Muscle of back (tissue), 13 donors: ENCODE measurements at places on chromosomes 2 and 18. TPM values are rescaled to one million over a fixed set of nuclear protein-coding genes. Genes with fewer than 3 reads are reported as not detected.

Gene NOL4
- 0.36 TPM for polyA plus RNA-seq

Gene CYTIP
- 0.54 TPM for polyA plus RNA-seq

Gene NEU2
- polyA plus RNA-seq = not detected

Gene C2orf15
- polyA plus RNA-seq = 0.13 TPM

Gene IL18RAP
- 0.36 TPM for polyA plus RNA-seq

Gene FSHR
- polyA plus RNA-seq = 0.34 TPM

DNA sequence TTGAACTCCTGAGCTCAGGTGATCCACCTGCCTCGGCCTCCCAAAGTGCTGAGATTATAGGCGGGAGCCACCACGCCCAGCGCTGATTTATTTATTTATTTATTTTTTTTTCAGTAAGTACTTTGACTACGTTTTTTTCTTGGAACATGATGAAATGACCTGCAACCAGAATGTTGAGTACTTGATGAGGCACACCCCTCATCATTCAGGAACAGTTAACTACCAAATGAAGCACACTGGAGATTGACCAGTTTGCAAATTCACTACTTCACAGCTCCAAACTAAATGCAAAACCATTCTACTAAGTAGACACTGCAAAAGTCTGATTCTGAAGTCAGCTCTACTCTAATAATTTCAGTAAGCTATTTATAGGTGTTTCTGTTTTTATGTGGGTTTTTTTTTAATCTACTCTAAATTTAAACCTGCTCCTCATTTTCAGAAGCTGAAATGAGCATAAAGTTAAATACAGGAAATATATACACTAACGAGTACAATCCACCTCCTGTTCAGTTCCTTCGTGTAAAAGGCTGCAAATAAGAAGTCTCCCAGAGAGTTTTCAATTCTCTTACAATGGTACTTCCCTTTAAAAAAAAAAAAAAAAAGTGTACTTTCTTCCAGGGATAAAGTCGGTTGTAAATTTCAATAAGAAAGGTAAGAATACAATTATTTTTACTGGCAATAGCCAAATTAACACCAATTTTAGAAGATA, 1.4 kb downstream of the GFPT1 start:
- peak; percentile 18 for DNase-seq

GRCh38 chr2:202911203-202911511, 316 bp downstream of the WDR12 start:
- no peak for DNase-seq

- DNase-seq = no peak
Observed at GRCh38 chr2:127884436-127884835, 1.3 kb downstream of the AMMECR1L start.

- no peak for DNase-seq
Observed at GRCh38 chr2:31729065-31729439, 148.3 kb upstream of the SRD5A2 start.

DNA sequence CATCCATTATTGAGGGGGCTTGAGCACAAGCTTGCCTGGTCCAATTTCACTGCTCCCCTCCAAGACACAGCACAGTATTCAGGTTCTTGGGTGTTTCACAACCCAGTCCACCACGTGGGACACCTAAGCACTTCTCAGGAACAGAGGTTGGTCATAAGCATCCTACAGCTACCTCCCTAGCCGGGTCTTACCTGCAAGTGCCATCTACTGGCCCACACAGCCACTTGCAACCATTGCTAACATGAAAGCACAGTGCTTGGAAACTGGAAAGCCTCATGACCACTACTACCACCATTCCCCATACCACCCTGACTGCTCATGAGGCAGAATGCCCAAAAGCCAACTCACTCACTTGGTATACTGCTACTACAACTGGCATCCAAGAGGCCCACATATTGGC, 105.7 kb upstream of the RPRM start:
- no peak for DNase-seq

DNA sequence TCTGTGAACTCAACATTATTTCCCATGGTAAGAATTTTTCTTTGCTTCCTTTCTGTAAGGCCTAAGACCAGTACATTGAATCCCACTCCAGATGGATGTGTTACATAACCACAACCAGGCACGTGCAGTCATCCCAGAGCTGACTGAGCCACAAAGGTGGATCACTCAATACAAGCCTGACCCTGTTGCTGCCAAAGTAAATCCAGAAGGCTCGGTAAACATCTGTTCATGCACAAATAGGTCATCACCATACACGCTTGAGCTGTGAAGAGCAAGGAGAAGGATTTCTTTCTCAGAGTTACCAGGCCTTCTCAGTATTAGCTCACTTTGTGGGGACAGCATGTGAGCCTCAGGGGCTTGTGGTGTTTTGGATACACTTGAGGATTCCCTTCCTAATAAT, 791.4 kb upstream of the FANCL start:
- no peak for DNase-seq

DNA sequence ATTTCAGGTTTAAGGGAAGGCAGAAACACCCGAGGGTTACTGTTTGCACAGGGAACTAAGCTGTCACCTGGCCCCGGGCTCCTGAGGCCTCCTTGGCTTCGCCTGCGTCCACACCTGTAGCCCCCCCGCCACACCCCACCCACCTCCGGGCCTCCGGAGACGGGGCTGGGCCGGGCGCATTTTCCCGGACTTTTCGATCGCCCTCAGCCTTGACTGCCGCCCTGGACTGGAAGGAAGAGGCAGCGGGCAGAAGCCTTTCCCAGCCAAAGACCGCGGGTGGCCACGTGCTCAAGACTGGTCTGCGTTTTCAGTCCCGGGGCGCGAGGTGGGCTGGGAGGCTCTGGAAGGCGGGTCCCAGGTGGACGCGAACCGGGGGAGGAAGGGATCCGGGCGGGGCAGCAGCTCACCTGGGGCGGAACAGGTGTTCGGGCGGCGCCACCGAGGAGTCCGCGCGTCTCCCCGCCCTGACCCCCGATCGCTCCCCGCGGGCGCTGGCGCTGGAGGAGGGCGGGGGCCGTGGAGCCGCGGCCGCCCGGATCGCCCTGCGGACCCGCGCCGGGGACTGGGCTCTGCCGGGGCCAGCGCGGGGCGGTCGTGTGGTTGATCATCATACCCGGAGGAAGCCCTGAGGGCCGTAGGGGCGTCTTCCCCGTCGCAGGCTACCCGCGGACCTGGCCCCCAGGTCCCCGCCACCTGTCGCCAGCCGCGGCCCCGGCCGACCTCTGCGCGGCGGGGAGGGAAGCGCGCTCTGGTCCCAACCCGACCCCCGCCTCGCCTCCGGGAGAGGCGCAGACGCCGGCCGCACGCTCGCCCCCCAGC, 3.2 kb downstream of the ID2 start:
- no peak for DNase-seq

DNA sequence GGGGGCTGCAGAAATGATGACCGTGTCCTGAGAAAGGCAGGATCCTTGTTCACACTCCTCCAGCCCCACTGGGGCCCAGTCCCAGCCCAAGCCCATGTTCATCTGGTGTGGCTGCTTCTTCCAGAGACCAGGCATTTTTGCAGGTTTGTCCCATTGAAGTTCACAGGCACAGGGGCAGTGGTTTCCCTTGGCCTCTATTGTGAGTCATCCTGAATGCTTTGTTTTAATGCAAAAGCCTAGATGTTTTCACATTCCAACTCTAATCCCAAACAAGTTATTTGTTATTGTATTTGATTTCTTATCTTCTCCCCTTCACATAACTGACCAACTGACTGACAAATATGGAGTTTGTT, 426.4 kb upstream of the ID2 start:
- no peak for DNase-seq

DNA sequence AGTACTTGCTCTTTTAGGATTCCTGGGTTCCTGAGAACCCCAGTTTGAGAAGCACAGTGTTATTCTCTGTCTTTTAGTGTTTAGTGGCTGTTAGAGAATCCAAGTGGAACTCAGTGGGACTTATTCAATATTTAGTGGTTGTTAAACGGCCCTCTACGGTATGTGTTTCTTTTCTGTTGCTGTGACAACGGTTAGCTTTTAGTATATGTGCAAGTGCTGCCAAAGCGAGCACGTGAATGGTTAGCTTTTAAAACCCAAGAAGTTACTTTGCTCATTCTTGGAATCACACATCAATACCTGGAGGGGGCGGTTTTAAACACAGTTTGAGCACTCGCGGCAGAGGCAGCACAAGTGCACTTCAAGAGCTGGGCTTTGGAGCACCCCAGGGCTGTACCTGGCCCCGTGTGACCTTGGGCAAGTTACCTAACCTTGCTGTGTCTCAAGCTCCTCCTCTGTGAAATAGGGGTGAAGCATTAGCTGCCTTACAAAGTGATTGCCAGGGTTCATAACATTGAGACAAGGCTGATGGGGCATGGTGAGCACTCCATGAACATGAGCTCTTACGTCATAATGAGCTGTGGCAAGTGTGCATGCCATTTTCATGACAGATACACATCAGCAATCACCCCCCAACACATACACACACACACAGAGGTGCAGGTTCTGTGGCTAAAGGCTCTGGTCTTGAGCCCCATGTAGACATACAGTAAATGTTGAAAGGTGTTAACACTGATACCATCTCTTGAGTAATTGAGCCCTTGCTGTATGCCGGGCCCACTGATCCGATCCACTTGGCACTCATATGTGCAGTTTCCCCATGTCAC, 234.1 kb downstream of the ALPK2 start:
- DNase-seq = no peak

GRCh38 chr18:51621864-51622160, 424.3 kb upstream of the MEX3C start:
- no peak for DNase-seq

- DNase-seq = no peak
Observed at GRCh38 chr18:72973841-72974240, 106.1 kb upstream of the NETO1 start.

DNA sequence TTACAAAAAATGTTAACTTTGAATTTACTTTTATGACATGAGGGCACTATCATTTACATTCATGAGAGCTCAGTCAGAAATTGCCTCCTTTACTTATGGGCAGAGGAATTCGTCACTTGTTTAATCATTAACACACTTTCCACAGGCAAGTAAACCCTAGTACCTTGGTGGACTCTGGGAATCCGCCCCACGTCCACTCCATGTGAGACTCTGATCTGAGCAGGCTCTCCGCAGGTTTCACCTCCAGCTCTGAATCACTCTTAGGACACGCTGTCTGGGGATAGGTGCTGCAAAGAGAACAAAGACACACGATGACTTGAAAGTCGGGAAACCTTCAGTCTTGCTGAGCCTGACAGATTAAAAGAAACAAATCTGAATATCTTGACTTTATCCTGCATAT, 73.6 kb downstream of the LPIN2 start:
- DNase-seq = no peak

DNA sequence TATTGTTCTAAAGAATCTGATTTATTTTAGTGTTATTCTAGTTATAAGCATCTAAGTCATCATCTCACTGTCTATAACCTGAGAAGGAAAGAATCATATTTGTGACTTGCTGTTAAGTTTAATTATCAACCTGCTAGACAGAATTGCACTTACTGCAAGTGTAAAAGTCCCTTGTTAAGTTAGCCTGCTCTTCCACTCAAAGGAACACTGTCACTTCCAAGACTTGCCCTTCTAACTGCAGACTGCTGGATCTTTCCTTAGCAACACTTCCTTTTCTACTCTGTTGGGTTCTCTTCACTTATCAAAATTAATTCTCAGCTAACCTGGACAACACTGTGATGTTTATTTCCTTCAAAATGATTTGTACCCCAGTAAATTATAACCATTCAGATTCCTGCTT, 323.2 kb upstream of the TFPI start:
- DNase-seq = peak; percentile 12

DNA sequence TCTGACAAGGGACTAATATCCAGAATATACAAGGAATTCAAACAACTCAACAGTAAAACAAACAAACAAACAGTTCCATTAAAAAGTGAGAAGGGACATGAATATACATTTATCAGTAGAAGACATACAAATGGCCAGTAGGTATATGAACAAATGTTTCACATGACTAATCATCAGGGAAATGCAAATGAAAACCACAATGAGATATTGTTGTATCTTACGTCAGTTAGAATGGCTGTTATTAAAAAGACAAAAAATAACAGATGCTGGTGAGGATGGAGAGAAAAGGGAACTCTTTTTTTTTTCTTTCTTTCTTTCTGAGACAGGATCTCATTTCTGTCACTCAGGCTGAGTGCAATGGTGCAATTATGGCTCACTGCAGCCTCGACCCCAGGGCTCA, 175.5 kb downstream of the CAMKMT start:
- DNase-seq = no peak
